T-helper 2 cell treated with Interferon-gamma antibody and Interleukin-4, amounts not matched to agents 5 μg/mL and 100 μg/mL, for 36 hours (primary cell): ENCODE measurements at places on chromosomes 7 and 10.

DNA sequence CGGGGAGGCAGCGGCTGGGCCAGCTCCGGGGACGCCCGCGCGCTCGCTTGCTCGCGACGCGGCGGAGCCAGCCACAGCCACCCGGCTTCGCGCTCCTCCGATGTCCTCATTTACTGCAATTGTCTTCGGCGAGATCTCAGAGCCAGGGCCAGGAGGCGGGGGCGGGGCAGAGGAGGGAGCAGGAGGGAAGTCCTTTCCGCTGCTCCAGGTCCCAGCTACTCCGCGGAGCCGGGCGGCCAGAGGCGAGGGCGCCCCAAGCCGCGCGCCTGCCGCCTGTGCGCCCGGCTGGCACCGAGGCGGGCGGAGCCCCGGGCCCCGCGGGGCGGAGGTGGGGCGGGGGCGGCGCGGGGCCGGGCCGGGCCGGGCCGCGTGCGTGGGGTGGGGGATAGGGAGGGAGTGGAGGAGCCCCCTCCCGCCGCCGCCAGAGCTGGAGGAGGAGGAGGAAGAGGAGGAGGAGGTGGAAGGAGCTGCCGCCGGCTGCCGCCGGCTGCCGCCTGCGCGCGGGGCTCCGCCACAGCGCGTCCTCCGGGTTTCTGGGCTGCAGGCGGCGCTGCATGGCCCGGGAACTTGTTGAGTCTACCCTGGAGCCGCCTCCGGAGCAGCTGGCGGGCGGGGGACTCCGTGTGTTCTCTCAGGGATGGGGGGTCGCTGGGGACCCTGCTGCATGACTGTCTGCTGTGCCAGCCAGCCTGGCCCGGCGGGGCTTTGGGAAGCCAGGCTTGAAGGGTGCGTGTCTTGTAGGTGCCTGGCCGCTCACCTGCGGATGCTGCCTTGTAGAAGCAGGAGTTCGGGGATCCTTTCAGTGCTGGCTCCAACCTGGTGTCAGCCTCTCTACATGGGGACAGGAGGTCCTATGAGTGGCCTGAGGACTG lies at the start of gene INSYN2A:
TSS of gene INSYN2A (minus strand) at position 310 of the 872 bp plus-strand sequence. CDS start 20,196 bp downstream, outside the sequence.
- no peak for DNase-seq

DNA sequence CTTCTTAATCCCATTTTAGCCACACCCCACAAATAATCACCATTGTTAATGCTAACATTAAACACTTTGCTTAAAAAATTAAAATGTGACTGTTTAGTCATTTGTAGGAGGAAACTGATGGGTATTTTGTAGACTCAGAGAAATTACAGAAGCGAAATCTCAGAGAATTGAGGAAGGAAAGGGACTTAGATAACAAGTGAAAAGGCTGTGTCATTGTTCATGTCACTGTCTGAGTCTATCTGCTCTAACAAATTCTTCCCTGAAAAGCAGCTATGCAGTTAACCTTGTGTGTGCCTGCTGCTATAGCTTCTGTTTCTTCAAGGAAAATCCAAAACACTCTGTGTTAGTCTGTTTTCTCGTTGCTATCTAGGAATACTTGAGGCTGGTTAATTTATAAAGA lies 40.9 kb upstream of the PLXDC2 start:
- no peak for DNase-seq

DNA sequence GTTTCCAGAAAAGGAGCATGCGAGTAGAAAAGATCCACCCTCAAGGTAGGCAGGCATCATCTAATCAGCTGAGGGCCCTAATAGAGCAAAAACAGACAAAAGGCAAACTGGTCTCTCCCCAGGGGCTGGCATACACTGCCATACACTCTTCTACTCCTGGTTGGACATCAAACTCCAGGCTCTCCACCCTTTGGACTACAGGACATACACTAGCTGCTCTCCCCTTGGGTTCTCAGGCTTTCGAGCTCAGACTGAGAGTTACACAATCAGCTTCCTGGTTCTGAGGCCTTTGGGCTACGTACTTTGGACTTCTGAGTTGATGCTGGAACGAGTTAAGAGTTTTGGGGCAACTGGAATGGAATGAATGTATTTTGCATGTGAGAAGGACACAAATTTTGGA lies 50.9 kb upstream of the TM9SF3 start:
- DNase-seq: no peak

- no peak for DNase-seq
These were observed 34.2 kb downstream of the SRI start for GRCh38 chr7:88185650-88186049.
